ENCODE measurements at places on chromosomes 5 and 9. TPM values are rescaled to one million over a fixed set of nuclear protein-coding genes. Genes with fewer than 3 reads are reported as not detected.

DNA sequence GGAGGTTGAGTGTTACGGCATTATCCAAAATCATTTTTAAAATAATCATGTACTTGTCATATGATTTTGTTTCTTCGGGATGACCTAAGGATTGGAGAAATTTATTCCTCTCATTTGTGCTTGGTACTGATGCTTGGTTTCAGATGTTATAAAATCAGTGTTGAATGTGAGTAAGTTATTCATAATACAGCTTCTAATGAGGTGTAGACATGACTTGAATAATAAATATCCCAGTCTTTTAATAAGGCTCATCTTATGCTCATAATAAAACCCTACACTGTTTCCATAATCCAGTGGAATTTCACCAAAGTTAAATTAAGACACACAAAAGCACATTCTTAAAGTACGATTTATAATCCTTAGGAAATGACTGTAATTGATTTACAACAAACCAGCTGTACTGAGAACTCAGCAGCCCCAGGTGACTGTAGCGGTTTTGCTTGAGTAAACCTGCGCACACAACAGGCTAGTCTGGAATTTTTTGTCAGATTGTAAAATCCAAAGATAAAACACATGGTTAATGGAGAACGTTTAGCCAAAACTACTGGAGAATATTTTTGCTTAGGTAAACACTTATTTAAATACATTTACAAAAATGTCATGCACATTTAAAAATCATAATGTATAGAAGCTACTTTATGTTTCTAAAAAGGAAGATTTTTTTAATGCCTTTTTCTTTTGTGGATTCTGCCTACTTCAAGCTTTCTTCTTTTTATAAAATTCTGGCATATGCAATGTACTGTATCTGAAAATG lies 609.8 kb upstream of the GRAMD2B start:
- DNase-seq: no peak

DNA sequence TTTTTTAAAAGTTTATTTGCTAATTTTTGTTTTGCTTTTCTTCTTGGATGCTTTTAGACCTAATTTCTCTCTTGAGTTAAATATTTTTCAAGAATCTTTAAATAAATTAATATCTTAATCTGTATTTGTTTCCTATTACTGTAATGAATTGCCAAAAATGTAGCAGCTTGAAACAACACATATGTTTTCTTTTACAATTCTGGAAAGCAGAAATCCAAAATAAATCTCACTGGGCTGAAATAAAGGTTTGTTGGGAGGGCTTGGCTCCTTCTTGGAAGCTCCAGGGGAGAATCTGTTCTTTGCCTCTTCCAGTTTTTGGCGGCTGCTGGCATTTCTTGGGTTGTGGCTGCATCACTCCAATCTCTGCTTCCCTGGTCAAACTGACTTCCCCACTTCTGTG lies 658.1 kb upstream of the ARRDC3 start:
- DNase-seq: no peak

- no peak for DNase-seq
Observed at GRCh38 chr5:129112295-129112694, 17.7 kb downstream of the ISOC1 start.

DNA sequence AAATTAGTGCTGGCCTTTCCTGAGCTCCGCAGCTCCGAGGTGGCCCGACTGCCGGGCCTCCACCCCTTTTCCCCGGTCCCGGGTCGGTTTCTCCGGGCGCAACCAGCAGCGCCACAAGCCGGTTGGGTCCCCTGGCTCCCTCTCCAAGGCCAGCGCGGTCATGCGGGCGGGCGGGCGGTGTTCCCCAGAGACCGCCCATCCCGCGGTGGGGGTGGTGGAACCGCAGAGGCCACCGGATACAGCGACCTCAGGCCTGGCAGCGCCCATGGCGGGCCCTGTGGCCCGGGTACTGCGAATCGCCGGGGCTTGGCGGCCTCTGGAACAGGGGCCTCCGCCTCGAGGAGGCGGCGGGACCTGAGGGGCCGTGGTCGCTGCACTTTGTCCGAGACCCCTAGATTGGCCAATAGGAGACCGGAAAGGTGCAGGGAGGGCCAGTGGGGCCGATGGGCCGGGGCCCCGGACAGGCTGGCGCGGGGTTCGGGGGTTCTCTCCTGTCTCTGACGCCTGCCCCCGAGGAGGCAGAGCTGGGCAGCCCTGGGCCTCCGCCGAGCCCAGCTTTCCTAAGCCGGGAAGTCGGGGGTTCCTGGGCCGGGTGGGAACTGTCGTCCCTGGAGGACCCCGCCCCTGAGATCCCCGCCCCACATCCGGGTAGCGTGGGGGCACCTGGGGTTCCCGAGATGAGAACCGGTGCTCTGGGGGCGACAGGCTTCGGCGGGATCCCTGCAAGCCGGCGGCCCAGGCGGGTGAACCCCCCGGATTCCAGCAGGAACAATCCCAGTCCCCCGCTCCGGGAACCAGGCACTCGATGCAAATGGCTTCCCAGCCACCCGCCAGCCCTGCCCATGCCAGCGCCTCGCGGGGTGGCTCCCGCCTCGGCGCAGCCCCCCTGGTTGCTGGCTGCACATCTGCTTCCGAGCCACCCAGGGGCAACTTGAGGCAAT lies 293.9 kb downstream of the ZSWIM6 start:
- peak; percentile 83 for DNase-seq

DNA sequence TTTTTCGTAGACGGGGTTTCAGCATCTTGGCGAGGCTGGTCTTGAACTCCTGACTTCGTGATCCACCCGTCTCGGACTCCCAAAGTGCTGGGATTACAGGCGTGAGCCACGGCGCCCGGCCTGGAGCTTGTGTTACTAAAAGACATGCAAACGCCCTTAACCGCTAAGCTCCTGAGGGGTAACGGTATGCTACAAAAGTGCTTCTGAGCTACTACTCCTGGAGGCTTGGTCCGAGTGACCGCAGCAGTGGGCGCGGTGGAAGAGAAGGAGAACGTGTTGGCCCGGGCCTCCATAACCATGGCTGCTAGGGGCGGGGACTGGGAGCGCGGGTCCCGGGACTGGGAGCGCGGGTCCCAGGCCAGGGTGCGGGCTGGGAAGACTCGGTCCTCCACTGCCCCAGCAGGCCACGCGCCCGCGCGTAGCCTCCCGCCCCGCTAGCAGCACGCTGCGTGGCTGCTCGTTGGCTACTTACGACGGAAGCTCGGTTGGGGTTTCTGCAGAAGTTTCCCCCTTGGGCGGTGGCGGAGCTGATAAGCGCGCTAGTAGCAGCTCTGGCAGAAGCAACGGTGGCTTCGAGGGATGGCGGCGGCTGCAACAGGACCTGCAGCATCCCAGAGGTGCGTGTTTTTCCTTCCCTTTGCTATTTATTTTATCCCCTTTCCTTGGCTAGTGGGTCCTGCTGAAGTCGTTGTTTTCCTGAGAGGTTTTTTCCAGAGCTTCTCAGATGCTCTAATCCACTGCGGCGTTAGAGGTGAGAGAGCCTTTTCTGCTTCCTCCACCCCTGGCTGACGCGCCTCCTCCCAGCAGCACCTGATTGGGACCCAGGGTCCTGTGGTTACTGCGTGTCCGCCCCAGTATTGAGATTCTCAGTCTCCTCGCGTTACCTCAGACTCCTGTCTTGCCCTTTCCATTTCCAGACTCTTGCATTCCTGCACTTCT lies 69.2 kb upstream of the CCDC180 start:
- peak; percentile 94 for DNase-seq

GRCh38 chr5:43039471-43040286 lies 440 bp downstream of the ANXA2R start:
- no peak for DNase-seq

GRCh38 chr9:96436456-96437126 lies 13.4 kb upstream of the HABP4 start:
- no peak for DNase-seq

GRCh38 chr5:138901716-138902115 lies 26.6 kb upstream of the LRRTM2 start:
- DNase-seq: no peak

GRCh38 chr5:180296771-180297170 lies 4.9 kb upstream of the MAPK9 start:
- DNase-seq: no peak

- no peak for DNase-seq
Observed at GRCh38 chr5:10786835-10787234, 25.8 kb upstream of the DAP start.

- DNase-seq: no peak
Observed at GRCh38 chr5:88872971-88873370, 10.0 kb downstream of the MEF2C start.

DNA sequence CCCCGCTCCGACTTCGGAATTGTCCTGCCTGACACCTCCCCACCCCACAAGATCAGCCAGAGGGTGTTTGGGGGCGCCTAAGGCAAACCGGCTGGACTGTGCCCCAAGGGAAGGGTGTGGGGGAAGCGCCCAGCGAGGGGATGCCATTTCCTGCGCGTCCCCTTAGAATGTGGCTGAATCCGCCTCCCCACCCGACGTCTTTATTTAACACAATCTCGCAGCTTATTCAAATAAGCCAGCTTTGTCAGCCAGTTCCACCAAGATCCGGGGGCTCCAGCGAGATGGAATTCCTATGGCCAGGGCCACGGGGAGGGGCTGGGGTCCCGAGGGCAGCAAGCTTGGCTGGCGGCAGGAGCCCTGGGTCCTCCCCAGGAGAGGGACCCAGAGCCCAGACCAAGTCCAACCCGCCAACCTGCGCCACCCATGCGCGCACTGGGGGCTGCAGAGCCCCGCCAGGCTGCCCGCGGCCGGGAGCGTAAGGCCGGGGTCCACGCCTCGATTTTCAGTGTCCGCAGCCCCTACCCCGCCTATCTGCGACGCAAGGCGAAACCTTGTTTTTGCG lies 7.4 kb downstream of the IRX4 start:
- no peak for DNase-seq

GRCh38 chr5:149658299-149658698 lies 71.8 kb upstream of the PPARGC1B start:
- DNase-seq: no peak

DNA sequence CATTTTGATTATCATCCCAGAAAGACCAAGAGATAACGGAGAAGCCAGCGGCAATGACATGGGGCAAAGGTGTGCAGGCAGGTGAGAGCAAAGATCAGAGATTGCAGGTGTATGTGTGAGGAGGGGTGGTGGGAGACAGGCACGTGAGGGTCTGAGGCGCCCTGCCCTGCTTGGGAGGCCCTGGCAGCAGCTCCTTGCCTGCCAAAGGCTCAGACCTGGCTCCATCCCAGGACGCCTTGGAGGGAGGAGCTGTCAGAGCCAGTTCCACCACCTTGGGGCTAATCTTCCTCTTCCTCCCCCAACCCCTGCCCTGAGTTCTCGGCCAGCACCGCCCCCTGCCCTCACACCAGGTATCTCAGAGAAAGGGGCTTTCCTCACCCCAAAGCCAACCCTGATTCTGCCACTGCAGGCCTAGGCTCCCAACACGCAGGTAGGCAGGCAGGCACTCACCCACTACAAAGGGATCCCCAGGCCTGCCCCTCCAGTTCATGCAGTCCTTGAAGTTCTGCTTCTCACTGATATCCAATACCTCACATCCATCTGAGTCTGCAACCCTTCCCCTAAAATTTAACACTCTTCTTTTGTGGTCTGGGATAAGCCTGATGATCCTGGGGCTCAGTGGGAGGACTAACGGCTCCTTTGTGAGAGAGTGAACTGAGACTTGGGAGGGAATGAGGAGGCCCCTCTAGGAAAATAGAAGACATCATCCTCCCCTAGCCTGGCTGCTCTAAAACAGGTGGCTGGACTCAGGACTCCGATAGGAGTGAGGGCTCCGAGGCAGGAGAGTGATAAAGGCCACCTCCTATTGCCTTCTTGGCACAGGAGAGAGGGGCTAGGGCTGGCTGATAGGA lies 1.8 kb downstream of the AQP3 start:
- DNase-seq: peak; percentile 65

DNA sequence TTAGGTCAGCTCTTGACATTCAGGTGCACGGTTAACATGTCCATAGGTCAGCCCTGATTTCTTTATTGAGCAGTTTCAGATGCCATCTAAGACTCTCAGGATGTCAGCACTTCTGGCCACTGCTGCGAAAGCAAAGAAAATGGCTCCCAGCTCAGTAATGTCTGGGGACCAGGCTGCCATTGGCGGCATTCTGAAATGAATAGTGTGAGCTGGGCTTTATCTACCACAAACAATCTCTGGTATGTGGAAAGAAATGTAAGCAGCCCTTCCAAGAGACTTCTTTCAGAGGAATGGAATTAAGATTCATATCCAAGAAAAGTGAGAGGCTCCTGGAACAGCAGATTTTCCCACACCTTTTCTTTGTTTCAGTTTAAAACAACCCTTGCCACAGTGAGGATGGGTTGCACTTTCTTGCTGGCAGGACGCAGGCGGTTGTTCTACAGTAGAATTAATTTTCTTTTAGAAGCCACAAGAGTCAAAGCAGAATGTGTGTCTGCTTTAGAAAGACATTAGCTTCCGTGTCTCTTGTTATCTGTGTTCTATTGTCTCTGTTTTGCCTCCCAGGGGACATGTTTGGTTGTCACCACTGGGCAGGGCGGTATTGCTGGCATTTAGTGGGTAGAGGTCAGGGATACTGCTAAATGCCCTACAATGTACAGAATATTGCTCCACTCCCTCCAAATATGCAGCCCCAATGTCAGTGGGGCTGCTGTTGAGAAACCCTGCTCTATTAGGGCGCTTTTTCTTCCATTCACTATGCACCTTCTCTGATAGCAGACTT lies 149.9 kb upstream of the ANKH start:
- no peak for DNase-seq

- DNase-seq: peak; percentile 89
Observed at GRCh38 chr9:83538172-83538889, at the start of gene FRMD3. Gene FRMD3, minus strand, starts transcription at chr9:83538401. Its CDS starts 170 bp downstream, at chr9:83538231.

DNA sequence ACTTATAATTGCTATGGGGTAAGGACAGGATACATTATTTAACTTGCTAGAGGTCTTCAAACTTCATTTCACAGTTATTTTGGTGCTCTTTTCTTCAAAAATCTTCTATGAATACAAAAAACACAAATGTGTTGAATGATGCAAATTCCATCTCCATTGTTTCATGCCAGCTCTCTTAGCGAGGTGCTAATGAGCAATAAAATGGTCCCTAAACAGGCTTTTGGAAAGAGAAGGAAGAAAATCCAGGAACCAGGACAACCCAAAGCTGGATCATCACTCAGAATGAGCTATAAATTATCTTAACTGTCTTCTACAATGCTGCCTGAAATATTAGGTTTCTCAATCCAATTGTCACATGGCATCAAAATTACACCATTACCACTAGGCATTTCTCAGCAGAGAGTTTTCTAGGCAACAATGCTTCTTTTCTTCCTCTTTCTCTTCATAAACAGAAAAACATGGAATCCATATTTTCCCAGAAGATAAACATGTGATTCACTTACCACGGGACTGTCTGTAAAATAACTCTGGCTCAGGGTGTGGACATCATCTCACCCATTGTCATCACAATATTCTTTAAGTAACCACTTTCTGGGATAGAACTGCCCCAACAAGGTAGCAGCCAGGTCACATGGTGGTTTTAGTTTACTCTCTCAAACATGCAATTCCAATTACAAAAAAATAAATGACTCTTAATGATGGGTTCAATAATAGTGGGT lies 249.4 kb downstream of the NPR3 start:
- no peak for DNase-seq

- no peak for DNase-seq
Observed at GRCh38 chr5:28714907-28715698, 1676.7 kb upstream of the CDH9 start.

- DNase-seq: no peak
Observed at GRCh38 chr9:98287384-98287783, 31.9 kb upstream of the TBC1D2 start.

- peak; percentile 36 for DNase-seq
Observed at GRCh38 chr5:28344836-28345433, 1306.5 kb upstream of the CDH9 start.

Gene SLC25A2
- polyA plus RNA-seq: not detected

Gene PPWD1
- polyA plus RNA-seq: 16.5 TPM

Gene ZBTB43
- 6.6 TPM for polyA plus RNA-seq

Gene BASP1
- 5.1 TPM for polyA plus RNA-seq

Gene C9orf153
- not detected for polyA plus RNA-seq

Gene EXD3
- 18.9 TPM for polyA plus RNA-seq

Gene FBP1
- polyA plus RNA-seq: 266 TPM

Gene EIF4E1B
- not detected for polyA plus RNA-seq

Gene IFNA2
- polyA plus RNA-seq: not detected

Gene NEUROG1
- not detected for polyA plus RNA-seq

All from kidney (tissue), 22 donors.